ENCODE measurements at places on chromosomes 2 and 18.

- DNase-seq = no peak
Measured at GRCh38 chr2:229409751-229410181, 138.7 kb upstream of the PID1 start.

- DNase-seq = no peak
Measured at GRCh38 chr2:179613299-179613651, 248.1 kb downstream of the ZNF385B start.

GRCh38 chr2:190382851-190383250 is 25.3 kb upstream of the MFSD6 start:
- DNase-seq = peak; percentile 61

GRCh38 chr18:48735080-48735676 is 196.3 kb downstream of the CTIF start:
- peak; percentile 2 for DNase-seq

DNA sequence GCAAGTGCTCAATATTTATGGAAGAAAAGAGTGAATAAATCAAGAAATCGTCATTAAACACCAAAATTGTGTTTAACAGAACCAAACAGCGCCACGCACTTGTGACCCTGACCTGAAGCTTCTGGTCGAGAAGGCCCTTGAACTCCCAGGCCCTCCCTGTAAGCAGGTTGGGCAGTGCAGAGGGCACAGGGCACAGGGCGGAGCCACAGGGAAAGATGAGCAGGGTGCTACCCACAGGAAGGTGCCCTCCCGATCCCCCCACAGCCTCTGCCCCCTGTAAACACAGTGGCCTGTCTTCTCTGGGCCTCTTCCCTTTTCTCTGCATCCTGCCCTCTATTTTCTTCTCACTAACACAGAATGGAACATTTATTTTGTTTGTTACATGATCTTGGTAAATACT is 16.9 kb upstream of the TUBB6 start:
- no peak for DNase-seq

- no peak for DNase-seq
Measured at GRCh38 chr2:216286616-216287231, 85.6 kb downstream of the MARCHF4 start.

DNA sequence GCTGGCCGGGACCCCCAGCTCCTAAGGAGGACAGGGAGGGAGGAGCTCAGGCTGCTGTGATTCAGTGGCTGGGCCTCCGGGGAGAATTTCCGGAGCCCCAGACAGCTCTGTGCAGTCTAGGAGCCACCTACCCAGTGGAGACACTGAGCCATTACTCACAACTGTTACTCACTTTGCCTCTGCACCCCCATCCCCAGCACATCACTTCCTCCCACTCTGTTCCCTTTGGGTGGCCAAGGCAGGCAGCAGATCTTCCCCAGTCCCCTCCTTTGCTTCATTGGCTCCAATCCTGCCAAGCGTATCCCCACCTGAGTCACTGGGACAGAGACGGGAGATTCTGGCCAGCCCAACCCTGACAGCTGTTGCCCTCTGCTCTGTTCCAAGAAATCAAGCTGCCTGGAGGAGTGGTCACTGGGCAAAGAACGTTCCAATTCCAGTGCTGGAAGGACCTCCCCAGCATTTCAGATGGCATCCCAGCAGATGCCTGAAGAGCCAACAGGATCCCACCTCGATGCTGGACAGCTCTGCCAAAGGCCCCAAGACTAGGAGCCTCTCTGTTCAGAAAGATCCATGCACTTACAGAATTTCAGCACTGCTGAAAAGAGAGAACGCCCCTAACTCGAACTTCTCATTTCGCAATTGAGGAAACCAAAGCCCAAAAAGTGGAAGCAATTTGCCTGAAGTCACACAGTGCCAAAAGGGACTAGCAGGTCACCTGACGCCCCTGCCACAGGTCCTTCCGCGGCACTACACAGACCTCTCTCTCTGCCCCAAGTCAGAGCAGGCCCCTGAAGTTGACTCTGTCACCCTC is 68.3 kb downstream of the TNS1 start:
- DNase-seq = no peak

DNA sequence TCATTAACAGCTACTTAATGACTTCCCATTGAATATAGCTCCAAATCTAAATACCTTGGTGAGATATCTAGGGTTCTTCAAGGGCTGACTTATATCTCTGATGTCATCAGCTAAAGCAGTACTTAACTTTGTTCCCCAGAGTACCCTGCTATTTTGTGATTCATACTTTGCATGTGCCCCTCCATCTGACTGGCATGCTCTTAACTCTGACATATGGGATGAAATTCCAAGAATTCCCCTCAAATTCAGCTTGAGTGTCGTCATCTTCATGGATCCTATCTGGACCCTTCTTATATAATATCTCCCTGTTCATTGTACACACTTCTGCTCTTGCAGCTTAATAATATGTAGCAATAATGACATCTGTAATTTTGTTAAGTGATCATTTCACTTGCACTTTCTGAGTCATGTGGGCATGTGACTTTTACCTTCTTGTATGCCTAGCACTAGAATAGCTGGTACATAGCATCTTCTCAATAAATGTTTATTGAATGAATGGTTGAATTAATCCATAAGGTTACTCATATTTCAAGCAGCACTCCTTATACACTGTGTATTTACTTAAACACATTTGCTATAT is 172.9 kb downstream of the WDR7 start:
- no peak for DNase-seq

DNA sequence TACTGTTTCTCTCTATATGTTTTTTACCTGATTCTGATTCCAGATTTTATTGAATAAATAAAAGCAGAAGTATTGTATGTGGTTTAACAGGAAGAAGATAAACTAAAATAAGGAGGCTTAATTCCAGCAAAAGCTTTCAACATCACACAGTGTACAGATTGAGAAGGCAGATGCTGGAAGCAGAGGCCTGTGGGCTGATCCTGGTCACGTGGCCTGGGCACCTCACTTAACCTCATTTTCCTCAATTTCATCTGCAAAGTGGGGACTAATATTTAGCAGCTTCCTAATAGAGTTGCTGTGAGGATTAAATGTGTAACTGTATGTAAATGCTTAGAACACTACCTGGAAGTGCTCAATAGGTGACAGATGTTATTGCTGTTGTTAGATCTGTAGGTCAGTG is 58.0 kb downstream of the CDCA7 start:
- no peak for DNase-seq

- DNase-seq = peak; percentile 63
Measured at GRCh38 chr2:136932700-136933099, 167.4 kb downstream of the THSD7B start.

- no peak for DNase-seq
Measured at GRCh38 chr2:108531674-108532055, 2.6 kb upstream of the LIMS1 start.

GRCh38 chr18:46334868-46335281 is 230.7 kb downstream of the HAUS1 start:
- no peak for DNase-seq

DNA sequence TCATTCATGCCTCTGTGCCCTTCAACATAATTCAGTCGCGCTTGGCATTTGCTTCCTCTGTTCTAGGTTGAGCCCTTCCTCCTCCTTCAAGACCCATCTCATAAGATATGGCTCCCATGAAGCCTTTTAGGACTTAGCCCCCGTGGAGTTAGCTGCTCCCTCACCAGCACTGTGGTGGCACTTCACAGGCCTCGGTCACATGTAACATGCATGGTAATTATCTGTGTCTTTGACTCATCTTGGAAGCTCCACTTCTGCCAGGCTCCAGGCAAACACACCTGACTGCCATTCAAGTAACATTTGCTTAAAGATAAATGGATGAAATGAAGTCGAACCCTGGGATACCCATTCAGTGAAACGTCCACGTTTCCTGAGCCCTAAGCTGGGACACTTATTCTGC is 484.7 kb downstream of the EIPR1 start:
- DNase-seq = no peak
